Posterior cingulate gyrus (tissue), 11 donors: ENCODE measurements at places on chromosomes 12 and 14.

GRCh38 chr14:74786796-74787315, 23.7 kb downstream of the YLPM1 start:
- DNase-seq = no peak

GRCh38 chr12:88836156-88836555, 255.9 kb upstream of the KITLG start:
- no peak for DNase-seq

DNA sequence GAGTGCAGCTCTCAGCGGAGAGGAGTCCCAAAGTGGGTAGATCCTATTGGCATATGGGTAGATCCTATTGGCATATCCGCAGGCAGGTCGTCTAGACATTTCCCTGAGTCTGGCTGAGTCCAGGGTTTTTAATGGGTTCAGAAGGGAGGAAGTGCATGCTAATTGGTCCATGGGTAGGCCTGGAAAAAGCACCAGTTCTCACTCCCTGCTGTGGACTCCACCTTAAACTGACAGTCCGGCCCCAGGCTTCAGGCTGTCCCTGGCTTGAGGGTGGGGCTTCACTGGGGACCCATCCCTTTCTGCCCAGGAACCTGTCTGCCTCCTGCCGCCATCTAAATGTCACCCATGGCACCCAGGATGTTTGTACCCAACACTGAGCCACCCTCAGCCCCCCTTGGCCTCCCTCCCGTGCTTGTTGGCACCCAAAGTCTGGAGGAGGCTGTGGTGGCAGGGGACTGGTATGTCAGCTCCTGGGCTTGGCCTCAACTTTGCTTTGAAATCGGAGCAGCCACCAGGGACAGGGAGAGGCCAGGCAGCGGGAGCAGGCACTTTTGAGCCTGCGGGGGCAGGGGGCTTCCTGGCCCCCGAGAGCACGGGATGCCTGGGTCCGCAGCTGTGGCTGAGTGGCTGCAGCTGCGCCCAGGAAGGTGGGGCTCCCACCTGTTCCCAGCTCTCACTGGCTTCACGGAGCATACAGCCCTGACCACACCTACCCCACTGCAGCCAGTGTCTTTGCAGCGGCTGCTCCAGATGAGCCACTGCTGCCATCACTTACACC, 29.6 kb upstream of the YAF2 start:
- no peak for DNase-seq

- no peak for DNase-seq
Observed at GRCh38 chr12:122861587-122861970, 26.3 kb downstream of the HIP1R start.

GRCh38 chr14:59460378-59460777, 4.8 kb downstream of the GPR135 start:
- DNase-seq = no peak

DNA sequence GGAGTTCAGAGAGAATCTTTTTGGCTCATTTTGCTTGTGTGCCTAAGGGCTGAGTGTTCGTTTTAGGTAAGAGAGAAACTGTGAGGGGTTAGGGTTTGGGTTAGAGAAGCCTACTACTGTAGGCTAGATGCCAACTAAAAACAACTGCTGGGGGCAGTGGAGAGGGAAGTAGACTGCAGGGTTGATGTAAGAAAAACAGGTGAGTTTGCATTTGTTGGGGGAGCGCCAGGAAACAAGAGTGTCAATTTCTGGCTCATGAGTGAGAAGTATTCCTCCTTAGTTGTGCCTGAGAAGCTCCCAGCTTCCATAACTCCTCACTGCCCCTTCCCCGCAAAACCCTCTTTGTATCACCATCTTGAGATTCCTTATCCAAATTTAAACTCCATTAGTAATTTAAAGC, 92.3 kb downstream of the DERA start:
- DNase-seq = no peak

- no peak for DNase-seq
Observed at GRCh38 chr14:24093207-24093900, 757 bp upstream of the PCK2 start.

- DNase-seq = no peak
Observed at GRCh38 chr12:43325786-43326185, 226.2 kb downstream of the ADAMTS20 start.

DNA sequence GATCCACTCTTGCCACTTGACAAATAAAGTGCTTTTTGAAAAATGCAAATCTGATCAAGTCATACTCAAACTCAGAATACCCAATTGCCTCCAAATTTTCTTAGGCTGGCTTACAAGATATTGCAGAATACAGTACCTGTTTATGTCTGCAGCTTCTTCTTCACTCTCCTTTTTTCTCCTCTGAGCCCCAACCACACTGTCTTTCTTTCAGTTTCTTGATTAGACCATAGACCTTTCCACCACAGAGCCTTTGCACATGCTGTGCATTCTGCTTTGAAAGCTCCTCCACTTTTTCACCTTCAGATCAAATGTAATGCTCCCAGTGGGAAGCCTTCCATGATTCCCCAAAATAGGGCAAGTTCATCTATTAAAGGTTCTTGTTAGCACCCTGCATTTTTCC, 13.9 kb upstream of the GYS2 start:
- no peak for DNase-seq

- no peak for DNase-seq
Observed at GRCh38 chr14:104788873-104789663, 6.5 kb downstream of the AKT1 start.

DNA sequence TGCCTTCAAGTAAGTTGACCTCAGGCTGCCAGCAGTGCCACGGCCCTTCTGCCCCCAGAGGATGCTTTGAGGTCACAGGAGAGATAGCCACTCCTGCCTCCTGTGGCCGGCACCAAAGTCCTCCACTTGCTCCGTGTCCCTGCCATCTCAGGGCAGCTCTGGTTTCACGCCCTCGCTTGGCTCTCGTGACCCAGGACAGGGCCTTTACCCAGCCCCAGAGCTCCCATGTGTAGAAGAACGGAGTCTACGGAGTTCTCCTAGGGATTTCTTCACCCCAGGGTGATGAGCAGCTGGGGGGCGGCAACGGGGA, 178.1 kb downstream of the ADGRD1 start:
- no peak for DNase-seq
